ENCODE measurements at places on chromosomes 5 and 9.

GRCh38 chr9:35609001-35609819, 4.1 kb downstream of the TESK1 start:
- DNase-seq: no peak

DNA sequence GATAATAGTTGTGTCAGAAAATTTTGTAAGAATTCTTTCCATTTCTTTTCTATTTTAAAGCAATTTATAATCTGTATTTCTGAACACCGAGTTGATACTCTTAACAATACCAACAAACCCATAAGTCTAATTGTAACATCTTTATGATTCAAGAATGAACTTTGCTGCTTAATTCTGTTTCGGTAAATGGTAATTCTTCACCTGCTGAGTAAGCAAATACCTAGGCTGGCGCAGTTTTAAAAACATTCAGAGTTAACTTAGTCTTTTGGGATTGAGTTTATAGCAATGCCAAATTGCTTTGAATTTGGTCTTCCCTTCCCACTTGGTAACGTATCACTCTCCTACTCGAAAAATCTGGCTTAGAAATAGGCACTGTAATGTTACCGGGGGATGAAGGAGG, 223.0 kb downstream of the MARCHF11 start:
- DNase-seq: no peak

DNA sequence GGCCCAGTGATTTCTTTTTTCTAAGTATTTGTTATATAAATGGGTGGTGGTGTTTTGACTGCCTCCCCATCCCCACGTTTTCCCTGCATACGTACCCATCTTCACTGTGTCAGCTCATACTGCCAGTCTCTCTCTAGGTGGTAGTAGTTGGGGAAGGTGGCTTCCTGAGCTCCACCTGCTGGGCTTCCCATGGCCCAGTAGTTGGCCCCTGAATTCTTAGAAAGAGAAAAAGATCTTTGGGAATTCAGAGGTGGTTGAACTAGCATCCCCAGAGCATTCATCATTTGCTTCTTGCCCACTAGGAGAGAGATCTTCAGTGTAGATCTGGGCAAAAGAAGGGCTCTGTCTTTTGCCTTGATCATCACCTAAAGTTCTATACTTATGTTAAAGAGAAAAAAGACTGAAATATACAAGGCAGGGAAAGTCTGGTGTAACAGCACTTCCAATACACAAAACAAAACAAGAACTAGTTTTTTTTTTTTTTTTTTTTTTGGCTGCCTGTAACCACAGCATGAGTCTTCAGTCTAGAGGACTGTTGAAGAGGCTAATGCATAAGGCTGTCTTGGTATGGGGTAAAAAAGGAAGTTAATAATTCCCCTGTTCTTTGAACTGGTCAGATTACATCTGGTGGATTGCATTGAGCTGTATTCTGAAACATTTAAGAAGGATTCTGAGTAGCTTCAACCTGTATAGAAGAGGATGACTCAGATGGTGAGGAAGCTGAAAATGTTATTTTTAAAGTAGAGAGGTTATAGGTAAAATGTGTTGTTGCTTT, 128.7 kb downstream of the ATG10 start:
- no peak for DNase-seq

- no peak for DNase-seq
Observed at GRCh38 chr9:19271081-19271480, 40.6 kb downstream of the DENND4C start.

GRCh38 chr5:119269061-119269944, 86.5 kb upstream of the TNFAIP8 start:
- no peak for DNase-seq

GRCh38 chr9:89225036-89225435, 46.4 kb upstream of the SHC3 start:
- no peak for DNase-seq

DNA sequence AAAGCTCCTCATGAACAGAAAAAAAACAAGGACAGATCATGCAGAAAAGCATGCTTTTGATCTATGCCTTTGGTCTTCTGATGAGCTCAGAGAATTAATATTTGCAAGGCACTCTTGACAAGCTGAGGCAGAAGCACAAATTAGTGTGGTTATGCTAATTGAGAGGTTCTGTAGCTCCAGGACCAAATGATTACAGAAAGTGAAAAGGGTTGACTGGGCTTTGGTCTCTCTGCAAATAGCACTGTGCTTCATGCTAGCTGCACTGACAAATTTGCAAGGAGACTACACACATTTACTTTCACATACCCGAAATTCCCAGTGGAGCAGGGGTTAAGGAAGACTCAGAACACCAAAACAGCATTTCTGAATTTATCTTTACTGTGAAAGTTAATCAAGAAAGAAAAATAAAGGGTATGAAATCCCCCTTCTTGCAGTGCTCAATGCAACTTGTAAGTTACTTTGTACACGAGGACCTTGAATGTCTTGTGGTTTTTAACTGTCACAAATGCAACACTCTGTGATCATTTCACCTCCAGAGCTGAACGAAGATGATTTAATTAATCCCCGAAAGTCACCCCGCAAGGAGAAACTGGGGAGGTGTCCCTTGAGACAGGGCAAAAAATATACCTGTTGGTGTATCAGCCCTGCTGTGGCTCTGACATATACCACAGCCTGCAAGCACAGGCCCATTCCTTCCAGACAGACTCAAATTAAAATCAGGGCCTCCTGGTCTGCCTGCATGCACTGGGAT, 11.9 kb downstream of the RAPGEF1 start:
- no peak for DNase-seq

DNA sequence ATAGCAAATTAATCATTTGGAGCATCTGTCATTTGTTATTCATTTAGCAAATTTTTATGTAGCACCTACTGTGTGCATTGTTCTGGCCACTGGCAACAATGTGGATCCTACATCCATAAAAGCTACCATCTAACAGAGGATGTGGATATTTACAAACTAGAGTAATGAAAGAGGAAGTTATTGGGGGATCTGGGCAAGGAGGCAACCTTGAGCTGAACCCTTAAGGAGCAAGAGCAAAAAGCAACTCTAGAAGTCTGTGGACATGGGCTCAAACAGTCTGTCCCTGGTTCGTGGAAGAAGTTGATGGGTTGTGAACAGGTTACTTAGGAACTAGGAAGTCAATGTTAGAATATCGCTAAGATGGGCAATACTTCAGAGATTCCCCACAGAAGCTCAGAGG, 259.9 kb downstream of the SYK start:
- DNase-seq: no peak

- DNase-seq: no peak
Observed at GRCh38 chr9:15305470-15305869, 1.5 kb downstream of the TTC39B start.

DNA sequence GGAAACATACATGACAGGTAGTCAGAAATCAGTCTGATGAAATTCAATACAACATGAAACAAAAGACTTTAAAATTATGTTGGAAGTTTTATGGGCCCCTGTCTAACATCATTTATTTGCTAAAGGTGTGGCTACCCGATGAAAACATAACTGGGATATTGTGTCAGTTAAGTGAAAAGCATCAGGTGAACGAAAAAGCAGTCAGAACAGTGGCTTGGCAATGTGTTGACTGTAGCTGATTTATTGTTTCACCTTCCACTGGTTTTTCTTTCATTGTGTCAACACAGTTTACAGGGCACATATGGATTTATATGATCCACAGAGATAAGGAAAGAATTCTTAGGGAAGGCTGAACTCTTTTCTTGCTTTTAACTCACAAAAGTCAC, 429.6 kb upstream of the ZNF608 start:
- DNase-seq: no peak

DNA sequence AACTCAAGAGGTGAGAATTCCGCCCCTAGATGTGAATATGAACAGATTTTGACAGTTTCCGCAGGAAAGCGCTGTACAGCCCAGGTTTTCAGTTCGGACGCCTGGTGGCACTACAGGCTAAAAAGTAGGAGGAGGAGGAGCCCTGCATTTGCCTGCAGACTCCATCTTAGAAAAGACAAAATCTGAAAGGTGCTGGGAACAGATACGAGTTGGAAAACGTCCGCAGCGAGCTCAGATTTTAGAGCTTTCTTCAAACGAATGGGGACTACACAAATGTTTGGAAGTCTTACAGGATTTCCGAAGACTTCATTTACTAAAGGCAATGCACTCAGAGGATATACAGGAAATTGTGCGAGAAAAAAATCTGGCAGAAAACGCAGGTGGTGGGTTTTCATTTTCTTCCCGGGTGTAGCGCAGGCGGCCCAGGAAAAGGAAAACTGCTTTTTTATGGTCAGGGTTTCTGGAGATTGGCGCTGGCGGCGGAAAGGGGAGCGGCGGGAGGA, 9.9 kb upstream of the PCDHB2 start:
- peak; percentile 31 for DNase-seq

DNA sequence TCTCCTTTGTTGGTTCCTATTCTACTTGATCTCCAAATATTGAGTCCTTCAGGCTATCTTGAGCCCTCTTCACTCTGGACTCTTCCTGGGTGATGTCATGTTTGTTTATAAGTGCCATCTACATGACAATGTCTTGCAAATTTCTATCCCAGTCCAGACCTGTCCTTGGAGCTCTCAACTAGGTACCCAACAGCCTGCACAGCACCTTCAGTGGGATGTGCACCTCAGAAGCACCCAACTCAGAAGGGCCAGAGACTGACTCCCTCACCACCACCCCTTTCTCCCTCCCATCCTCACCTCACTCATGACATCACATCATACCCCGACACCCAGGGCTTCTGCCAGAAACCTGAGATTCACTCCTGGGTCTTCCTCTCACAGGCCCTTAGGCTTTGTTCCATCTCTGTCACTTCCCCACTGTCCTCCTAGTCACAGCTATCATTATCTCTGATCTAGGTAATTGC, 14.4 kb downstream of the TXN start:
- no peak for DNase-seq

- peak; percentile 15 for DNase-seq
Observed at GRCh38 chr5:43859309-43859708, 256.3 kb downstream of the NNT start.

- DNase-seq: no peak
Observed at GRCh38 chr5:39100851-39101396, 26.7 kb upstream of the RICTOR start.

DNA sequence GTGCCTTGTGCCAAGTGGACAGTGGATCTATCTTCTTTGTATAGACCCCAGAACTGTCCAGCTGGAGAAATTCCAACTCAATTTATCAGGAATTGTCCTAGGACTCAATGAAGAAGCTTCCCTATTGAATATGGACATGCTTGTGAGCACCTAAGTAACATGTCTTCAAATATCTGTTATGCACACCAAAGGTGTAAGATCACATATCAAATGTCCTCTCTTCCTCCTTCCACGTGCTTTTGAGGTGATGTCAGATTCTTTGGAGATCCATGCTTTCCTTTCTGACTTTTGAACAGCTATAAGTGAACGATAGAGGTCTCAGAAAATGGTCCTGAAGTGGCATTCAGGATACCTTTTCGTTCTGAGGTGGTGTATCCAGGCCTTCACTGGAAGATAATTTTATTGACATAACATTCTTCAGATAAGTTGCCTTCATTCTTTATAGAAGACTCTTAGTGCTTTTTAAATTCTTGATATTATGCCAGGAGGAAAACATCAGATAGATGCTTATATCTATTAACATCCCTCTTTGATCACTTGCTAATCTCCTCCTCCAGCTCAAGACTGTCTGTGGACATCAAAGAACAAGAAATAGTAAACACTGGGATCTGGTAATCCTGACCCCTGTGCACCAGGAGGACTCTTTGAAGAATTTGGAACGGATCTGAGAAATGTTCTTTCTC, 246.4 kb downstream of the SMARCA2 start:
- DNase-seq: no peak

- DNase-seq: peak; percentile 21
Observed at GRCh38 chr5:173329491-173330337, 1.5 kb upstream of the STC2 start.

- no peak for DNase-seq
Observed at GRCh38 chr5:76209297-76209696, 126.1 kb downstream of the SV2C start.

DNA sequence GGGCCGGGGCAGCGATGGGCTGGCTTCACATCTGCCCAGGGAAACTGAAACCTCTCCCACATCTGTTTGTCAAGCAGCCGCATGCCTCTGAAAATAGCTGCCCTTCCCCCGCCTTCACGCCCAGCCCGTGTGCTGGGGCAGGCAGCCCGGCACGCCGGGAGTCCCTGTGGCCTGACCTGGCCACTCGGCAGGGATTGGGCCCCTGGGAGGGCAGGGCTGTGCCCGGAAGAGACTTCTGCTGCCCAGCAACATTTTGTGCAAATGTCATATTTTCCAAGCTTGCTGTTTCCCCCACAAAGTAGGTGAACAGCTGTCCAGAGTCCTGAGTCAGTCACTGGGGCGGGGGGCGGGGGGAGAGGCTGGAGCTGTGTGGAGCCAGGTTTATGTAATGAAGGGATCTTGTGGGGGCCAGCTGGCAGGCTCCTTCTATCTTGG, 8.2 kb downstream of the COL27A1 start:
- DNase-seq: peak; percentile 57
